K562 (cell line): ENCODE measurements at places on chromosomes 5 and 9.

DNA sequence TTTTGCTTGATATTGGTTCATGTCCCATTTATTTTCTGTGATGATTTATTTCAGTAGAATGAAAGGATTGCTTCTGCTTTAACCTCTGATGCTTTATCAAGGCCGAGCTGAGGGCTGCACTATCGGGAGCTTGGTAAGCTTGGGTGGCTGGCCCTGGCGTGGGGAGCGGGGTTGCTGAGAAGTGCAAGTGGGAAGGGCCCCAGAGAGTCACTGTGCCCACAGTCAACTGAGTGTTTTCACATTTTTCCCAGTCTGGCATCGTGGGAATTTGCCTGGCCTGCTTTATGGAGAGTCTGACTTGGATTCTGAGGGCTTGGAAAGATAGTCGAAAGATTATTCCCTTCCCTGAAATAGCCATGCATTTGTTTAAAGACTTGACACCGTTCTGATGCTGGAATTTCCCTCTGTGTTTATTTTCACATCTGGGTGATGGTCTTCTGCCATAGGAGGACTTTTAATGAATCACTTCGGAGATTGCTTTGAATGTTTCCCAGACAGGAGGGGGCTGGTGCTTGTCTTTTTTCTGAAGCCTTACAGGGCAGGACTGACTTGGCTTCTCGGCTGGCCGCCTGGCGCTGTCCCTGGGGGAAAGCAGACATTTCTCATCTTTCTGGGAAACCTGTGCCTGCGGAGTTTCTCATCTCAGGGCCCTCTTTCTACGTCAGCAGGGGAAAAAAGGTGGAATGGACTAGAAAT lies 139.0 kb downstream of the BOD1 start:
- no peak overlapping the region for H3K27ac ChIP-seq
- H3K36me3 ChIP-seq: no peaks in the 10 kb centered on the region
- H3K4me3 ChIP-seq: no peak overlapping the region
- no peak for DNase-seq

GRCh38 chr5:172953776-172954675 lies 5.2 kb upstream of the RPL26L1 start:
- H3K36me3 ChIP-seq: peaks cover 2% of the 10 kb centered on the region; the same call in 1 of the 3 replicates
- H3K4me1 ChIP-seq: peaks cover 7% of the 10 kb centered on the region
- no peak for DNase-seq
- no peak overlapping the region for H3K27ac ChIP-seq
- H3K4me3 ChIP-seq: no peak overlapping the region
- 0 out of 3 replicates have a peak, but pooled peaks cover 2% of the 10 kb centered on the region for H3K27me3 ChIP-seq

DNA sequence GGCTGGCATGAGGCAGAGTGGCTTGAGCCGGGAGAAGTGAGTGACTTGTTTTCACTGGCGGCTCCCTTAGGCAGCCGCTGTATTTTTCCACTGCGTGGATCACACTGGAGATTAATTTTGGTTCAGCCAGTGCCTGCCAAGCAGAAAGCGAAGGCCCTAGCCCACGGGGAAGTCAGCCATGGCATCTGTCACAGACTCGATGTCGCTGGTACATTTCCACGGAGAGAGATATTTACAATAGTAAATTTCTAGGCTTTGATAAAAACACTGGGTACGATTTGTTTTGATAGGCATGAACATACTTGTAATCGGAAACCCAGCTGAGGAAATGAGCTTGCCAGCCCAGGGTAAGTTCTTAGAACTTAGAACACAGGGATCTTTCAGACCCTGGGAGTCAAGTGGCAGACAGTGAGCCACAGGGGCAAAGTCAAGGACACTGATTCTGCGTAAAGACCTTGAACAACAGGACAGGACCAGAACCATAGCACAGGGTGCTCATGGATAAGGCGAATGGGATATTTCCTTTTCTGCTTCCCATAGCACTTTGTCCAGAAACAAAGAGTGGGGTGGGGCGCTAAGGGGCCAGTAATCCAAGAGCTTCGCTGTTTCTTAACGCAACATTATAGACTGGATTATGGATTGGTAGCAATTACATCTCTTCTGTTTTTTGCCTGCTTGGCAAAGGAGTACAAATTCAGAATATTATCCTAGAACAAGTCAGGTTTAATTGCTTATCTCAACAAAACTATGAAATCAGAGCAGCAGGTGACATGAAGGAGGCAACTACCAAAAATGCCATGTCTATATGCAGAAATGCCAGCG lies 4.5 kb downstream of the DUSP1 start:
- no peak overlapping the region for H3K27ac ChIP-seq
- peaks cover 30% of the 10 kb centered on the region for H3K36me3 ChIP-seq
- no peak overlapping the region for H3K4me3 ChIP-seq
- H3K27me3 ChIP-seq: no peaks in the 10 kb centered on the region
- H3K4me1 ChIP-seq: peaks cover 38% of the 10 kb centered on the region
- no peak for DNase-seq

DNA sequence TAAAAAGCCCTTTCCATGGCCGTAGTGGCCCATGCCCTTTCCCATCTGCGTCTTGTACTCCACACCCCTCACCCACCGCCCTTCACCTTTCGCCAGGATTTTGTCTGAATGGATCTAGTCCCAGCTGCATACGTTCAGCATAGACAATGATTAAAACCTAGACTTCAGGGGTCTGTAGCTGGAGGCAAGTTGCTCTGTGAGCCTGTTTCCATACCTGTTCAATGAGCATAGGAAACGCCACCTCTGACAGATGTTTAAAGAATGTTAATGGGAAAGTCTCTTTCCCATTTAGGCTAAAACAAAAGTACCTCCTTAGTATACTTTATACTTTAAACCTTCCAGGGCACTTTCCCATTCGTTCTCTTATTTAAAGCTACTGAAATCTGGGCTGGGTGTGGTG lies 105.7 kb downstream of the SPRY4 start:
- no peaks in the 10 kb centered on the region for H3K36me3 ChIP-seq
- H3K4me3 ChIP-seq: no peak overlapping the region
- no peak overlapping the region for H3K27ac ChIP-seq
- peaks cover 4% of the 10 kb centered on the region; the same call in 2 of the 3 replicates for H3K4me1 ChIP-seq
- peaks cover 43% of the 10 kb centered on the region for H3K27me3 ChIP-seq

DNA sequence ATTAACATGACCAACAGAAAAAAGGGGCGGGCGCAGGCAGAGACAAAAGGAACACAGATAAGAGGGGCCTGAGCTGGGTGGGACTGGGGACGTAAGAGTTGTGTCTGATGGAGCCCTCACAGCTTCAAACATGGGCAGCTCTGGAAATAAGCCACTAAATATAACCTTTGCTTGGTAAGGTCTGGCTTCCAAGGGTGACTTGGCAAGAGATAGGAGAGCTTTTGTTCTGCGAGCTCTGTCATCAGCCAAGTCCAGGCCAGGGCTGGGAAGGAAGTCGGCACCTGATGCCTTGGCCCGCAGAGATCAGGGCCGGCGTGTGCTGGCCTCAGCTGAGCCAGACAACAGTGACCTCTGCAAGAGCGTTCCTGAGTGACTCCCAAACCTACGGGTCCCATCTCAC lies 11.8 kb downstream of the TRUB2 start:
- no peak overlapping the region for H3K4me3 ChIP-seq
- DNase-seq: no peak
- no peaks in the 10 kb centered on the region for H3K27me3 ChIP-seq
- peak overlapping the region; percentile 13; the same call in 2 of the 3 replicates for H3K27ac ChIP-seq

DNA sequence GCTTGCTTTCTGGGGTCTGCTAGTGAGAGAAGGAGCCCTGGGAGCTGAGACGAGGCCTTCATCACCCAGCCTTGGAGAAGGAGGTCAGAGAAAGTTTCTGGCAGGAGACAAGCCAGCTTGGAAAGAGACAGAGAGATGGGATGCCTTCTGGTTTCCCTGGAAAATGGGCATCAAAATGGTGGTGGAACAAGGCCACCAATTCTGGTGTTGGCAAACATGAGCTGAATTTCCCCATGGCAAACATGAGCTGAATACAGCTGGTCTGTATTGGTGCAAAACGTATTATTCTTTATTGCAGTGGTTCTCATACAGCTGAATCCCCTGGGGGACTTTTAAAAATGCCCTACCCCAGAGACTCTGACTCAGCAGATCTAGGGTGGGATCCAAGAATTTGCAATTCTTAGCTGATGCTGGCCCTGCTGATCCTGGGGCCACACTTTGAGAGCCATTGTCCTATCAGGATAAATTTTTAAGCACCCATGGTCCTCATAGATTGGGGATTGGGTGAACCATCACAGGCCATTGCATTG lies 39.1 kb upstream of the S1PR3 start:
- H3K27me3 ChIP-seq: peaks cover 6% of the 10 kb centered on the region; the same call in 1 of the 2 replicates
- no peak for DNase-seq
- H3K36me3 ChIP-seq: no peaks in the 10 kb centered on the region
- H3K27ac ChIP-seq: no peak overlapping the region
- H3K4me3 ChIP-seq: no peak overlapping the region

DNA sequence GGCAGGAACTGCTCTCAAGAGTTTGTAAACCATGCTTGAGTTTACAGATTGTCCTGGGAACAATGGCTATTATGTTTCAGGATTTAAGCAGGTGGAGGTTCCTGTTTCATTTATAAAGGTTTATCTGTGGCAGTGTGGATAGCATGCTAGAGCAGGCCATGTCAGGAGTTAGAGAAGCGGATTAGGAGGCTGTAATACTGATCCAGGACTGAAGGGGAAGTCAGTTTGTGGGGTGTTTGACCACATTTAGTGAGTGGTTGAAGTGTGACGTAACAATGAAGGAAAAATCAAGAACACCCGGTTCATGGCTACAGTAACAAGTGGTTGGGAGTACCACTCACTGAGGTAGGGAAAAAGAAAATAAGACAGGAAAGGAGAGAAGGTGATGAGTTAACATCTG lies 299.0 kb downstream of the TLR4 start:
- no peaks in the 10 kb centered on the region for H3K4me1 ChIP-seq
- H3K36me3 ChIP-seq: no peaks in the 10 kb centered on the region
- H3K27ac ChIP-seq: no peak overlapping the region
- no peaks in the 10 kb centered on the region for H3K27me3 ChIP-seq
- no peak overlapping the region for H3K4me3 ChIP-seq

DNA sequence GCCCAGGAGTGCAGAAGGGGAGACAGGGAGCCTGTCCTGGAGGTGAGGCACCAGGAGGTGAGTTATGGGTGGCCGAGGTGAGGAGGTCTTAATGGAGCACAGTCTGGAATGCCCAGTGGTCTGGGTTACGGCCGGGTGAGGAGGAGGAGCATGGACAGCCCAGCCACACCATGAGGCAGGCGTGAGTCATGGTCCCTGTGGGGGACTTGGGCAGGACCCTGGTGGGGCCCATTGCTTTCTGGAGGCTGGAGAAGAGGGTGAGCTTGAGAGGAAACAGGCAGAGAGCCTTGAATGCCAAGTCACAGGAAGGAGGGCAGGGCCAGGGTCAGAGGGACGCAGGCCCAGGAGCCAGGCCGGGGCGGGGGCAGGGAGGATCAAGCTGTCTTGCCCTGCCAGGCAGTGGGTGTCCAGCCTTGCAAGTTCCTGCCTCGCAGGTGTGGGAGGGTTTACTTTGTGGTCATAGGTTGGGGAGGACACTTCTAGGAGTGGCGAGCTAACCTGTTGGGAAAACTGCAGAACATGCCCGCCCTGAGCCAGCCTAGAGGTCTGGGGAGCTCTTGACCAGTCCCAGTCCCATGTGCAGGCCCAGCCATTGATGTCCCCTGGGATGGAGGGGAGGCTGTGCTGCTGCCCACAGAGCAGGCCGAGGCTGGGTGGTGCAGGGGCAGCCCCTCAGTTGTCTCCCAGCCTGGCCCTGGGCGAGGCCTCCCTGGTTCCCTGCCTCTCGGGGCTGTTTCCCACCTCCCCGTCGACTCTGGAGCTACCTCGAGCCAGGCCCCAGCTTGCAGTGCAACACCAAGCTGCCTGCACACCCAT lies 2.8 kb downstream of the CACNA1B start:
- H3K27me3 ChIP-seq: no peaks in the 10 kb centered on the region
- H3K4me3 ChIP-seq: no peak overlapping the region
- no peak overlapping the region for H3K27ac ChIP-seq

DNA sequence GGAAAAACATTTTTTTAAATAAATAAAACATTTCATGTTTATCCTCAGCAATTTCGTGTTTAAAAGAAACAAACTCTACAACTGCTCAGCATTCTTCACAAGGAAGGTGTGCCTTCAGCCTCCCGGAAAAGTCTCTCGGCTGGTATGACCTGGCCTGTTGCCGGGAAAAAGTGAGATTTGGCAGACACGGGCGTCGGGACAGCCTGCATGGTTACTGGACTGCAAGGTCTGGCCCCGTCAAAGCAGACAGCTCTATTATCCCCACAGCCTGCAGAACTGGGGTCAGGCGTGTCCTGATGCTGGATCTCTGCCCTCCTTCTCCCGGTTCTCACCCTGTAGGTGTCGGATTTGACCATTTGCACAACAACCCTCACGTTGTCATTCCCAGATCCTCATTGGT lies 120.3 kb upstream of the SPATA31C2 start:
- H3K27ac ChIP-seq: no peak overlapping the region
- H3K4me1 ChIP-seq: no peaks in the 10 kb centered on the region
- no peak for DNase-seq
- H3K36me3 ChIP-seq: no peaks in the 10 kb centered on the region
- H3K4me3 ChIP-seq: no peak overlapping the region
- no peaks in the 10 kb centered on the region for H3K27me3 ChIP-seq

DNA sequence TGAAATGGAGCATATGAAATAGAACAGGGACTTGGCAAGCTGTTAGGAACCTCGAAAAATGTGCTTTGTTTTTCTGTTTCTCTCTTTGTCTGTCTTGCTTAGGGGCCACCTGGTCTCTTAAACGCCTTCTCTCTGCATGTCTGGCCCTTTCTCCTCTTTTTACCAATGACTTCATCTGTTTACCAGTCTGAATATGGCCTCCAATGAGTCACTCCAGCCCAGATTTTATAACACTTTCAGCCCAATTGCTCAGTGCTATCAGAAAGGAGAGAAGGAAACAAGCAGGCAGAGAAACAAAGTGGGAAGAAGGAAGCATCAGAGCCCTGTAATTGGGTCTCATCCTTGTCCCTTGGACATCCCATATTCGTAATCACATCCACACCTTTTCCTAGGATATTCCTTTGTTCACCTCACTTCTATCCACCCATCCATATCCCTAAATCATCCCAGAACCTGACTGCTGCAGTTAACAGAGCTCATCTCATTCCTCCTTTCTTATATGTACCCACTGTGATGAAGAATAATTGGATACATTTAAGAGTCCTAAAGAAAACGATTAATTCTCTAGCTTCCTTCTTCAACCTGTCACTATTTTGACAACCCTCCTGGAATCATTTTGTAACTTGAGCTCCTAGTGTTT lies 151.8 kb upstream of the GPR151 start:
- no peaks in the 10 kb centered on the region for H3K4me1 ChIP-seq
- no peak overlapping the region for H3K4me3 ChIP-seq
- no peak for DNase-seq
- no peaks in the 10 kb centered on the region for H3K36me3 ChIP-seq

- no peak for DNase-seq
- no peak overlapping the region for H3K27ac ChIP-seq
- H3K27me3 ChIP-seq: no peaks in the 10 kb centered on the region
- H3K4me1 ChIP-seq: no peaks in the 10 kb centered on the region
- no peaks in the 10 kb centered on the region for H3K36me3 ChIP-seq
These were observed 518.4 kb downstream of the TAF11L14 start for GRCh38 chr5:18152671-18153070.

- no peak overlapping the region; the same call in 2 of the 3 replicates for H3K27ac ChIP-seq
- H3K4me1 ChIP-seq: no peaks in the 10 kb centered on the region; the same call in 1 of the 2 replicates
- no peak overlapping the region for H3K4me3 ChIP-seq
- H3K36me3 ChIP-seq: peaks cover 30% of the 10 kb centered on the region; the same call in 2 of the 3 replicates
These were observed 36.5 kb upstream of the ANKDD1B start for GRCh38 chr5:75574791-75575190.

- H3K4me3 ChIP-seq: no peak overlapping the region
- peaks cover 48% of the 10 kb centered on the region; the same call in 1 of the 3 replicates for H3K36me3 ChIP-seq
- no peaks in the 10 kb centered on the region for H3K27me3 ChIP-seq
- no peak for DNase-seq
- H3K4me1 ChIP-seq: peaks cover 67% of the 10 kb centered on the region
These were observed 43.6 kb downstream of the NACC2 start for GRCh38 chr9:136051453-136051836.
